Stimulated activated CD8-positive, alpha-beta memory T cell treated with anti-CD3 and anti-CD28 coated beads, Interleukin-15, amount 100 ng/mL, for 48 hours (primary cell): ENCODE measurements at places on chromosomes 12 and 14.

GRCh38 chr14:104599446-104599845 is 5.1 kb downstream of the TMEM179 start:
- DNase-seq = no peak

- no peak for DNase-seq
These were observed 27.0 kb upstream of the DUSP6 start for GRCh38 chr12:89379148-89379838.

- no peak for DNase-seq
These were observed 1.1 kb downstream of the ANO6 start for GRCh38 chr12:45216983-45217485.

DNA sequence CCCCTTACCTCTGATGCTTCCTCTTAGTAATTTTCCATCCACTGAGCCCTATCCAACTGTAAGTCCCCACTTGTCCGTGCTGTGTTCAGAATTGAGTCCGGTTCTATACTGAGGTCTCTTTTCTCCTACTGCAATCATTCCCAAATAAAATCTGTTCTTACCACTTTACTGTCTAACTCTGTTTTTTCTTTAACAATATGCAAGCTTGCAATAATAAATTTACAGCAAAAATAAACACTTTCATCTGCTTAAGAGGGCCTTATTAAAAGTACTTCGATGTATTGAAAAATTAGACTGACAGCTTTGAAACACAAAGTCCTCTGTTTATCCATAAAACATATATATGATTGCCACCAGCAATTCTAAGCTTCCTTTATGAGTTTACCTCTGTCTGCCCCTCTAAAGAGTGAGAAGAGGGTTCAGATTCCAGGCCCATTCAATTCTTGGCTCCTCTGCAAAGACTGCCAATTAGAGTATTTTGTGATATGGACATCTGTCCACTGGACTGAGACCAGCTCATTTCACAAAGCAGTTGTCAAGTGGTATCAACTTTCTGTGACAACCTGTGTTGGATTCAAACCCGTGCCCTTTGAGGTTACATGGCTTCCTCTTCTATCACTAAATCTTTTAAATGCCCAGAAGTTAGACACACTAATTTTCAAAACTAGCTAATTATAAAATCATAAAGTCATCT is 39.9 kb upstream of the G2E3 start:
- DNase-seq = no peak

DNA sequence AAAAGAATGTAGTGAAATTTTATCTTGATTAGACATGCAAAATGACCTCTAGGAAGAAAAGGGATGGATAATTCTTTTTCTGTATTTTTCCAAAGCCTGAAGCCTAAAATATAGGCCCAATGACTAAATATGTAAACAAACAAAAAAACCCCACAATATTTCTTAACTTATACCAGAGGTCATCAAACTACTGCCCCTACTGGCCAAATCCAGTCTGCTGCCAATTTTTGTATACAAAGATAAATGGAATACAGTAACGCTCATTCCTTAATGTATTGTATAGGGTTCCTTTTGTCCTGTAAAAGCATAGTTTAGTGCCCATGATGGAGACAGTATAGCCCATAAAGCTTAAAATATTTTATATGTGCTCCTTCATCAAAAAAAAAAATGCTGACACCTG is 145.7 kb upstream of the ALG10 start:
- no peak for DNase-seq
